ENCODE measurements at places on chromosomes 5 and 9. TPM values are rescaled to one million over a fixed set of nuclear protein-coding genes. Genes with fewer than 3 reads are reported as not detected.

GRCh38 chr9:28925157-28925556 lies 1351.9 kb upstream of the C9orf72 start:
- no peak for DNase-seq

GRCh38 chr9:68523367-68523936 lies 17.2 kb downstream of the TMEM252 start:
- DNase-seq, result no peak

- no peak for DNase-seq
Measured at GRCh38 chr9:89079391-89079790, 88.1 kb downstream of the S1PR3 start.

- DNase-seq, result no peak
Measured at GRCh38 chr9:108142142-108142503, 652.6 kb upstream of the KLF4 start.

- no peak for DNase-seq
Measured at GRCh38 chr5:127858116-127858784, 155.1 kb downstream of the CCDC192 start.

GRCh38 chr5:14728459-14728938 lies 64.0 kb downstream of the OTULIN start:
- DNase-seq, result no peak

- DNase-seq, result no peak
Measured at GRCh38 chr9:68780380-68780712, 75.3 kb downstream of the PIP5K1B start.

Gene C7
- total RNA-seq, result not detected

Gene GRXCR2
- not detected for total RNA-seq

Gene LTC4S
- 9.1 TPM for total RNA-seq

Gene ANKRD34B
- 1.2 TPM for total RNA-seq

Gene NSD1
- total RNA-seq, result 27.2 TPM
